Activated naive CD4-positive, alpha-beta T cell treated with anti-CD3 and anti-CD28 coated beads for 36 hours (primary cell): ENCODE measurements at places on chromosomes 7 and 10.

- no peak for DNase-seq
- H3K27ac ChIP-seq: no peak overlapping the region
- peaks cover 9% of the 10 kb centered on the region for H3K36me3 ChIP-seq
- H3K4me3 ChIP-seq: no peak overlapping the region
Measured at GRCh38 chr10:60171436-60172013, 218.2 kb downstream of the ANK3 start.

DNA sequence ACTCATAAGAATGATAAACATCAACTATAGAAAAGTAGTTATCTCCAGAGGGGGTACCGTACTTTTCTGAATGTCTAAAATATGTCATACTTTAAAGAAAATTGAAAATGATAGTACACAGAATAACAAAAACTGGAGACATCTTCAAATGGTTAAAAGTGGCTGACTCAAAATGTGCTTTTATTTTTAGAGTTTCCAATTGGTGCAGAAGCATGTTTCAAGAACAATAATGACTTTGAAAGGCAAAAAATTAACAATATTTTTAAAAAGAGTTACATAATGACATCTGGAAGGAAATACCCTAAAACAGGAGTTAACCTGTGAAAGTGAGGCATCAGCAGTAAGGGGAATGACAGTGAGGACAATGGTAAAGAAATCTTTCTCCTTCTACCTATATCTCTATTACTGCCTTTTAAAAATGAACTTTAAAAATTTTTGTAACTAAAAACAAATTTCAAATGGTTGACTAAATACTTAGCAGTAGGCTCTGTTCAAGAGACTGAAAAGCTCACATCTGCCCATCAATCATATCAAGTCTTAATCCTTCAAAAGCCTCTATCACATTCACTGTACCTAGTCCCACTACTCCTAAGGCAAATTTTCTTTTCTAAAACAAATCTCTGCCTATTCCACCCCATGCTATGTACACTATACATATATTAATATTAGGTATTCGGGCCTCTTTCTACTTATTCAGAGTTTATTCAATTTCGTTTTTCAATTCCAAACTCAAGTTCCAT lies 3.0 kb downstream of the ASZ1 start:
- H3K4me3 ChIP-seq: no peak overlapping the region
- H3K27me3 ChIP-seq: no peaks in the 10 kb centered on the region
- no peak for DNase-seq
- no peak overlapping the region for H3K27ac ChIP-seq
- H3K4me1 ChIP-seq: no peaks in the 10 kb centered on the region

DNA sequence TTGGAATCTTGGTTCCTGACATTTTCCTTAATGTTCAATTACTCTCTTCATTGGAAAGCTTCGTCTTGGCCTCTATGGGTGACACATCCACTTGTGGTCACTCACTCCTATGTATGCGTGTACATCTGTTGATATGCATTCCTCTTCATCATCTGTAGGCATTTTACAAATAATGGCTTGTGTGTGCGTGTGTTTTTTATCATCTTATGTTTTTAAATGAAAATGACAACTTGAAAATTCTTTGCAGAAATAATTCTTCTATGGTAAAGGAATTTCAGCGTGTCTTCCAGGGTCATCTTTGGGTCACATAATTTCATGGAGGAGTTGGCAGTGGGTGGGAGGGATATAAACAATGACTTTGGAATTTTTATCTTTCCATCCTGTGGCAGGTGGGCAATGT lies 925.1 kb downstream of the LRMDA start:
- no peak overlapping the region for H3K27ac ChIP-seq
- H3K36me3 ChIP-seq: no peaks in the 10 kb centered on the region
- no peaks in the 10 kb centered on the region for H3K4me1 ChIP-seq
- no peaks in the 10 kb centered on the region for H3K27me3 ChIP-seq
- no peak for DNase-seq
- no peak overlapping the region for H3K4me3 ChIP-seq

GRCh38 chr10:28326516-28327490 lies 23.9 kb upstream of the MPP7 start:
- no peak for DNase-seq
- H3K4me1 ChIP-seq: peaks cover 46% of the 10 kb centered on the region
- no peak overlapping the region for H3K27ac ChIP-seq
- H3K4me3 ChIP-seq: peak overlapping the region; percentile 37
- H3K27me3 ChIP-seq: no peaks in the 10 kb centered on the region

DNA sequence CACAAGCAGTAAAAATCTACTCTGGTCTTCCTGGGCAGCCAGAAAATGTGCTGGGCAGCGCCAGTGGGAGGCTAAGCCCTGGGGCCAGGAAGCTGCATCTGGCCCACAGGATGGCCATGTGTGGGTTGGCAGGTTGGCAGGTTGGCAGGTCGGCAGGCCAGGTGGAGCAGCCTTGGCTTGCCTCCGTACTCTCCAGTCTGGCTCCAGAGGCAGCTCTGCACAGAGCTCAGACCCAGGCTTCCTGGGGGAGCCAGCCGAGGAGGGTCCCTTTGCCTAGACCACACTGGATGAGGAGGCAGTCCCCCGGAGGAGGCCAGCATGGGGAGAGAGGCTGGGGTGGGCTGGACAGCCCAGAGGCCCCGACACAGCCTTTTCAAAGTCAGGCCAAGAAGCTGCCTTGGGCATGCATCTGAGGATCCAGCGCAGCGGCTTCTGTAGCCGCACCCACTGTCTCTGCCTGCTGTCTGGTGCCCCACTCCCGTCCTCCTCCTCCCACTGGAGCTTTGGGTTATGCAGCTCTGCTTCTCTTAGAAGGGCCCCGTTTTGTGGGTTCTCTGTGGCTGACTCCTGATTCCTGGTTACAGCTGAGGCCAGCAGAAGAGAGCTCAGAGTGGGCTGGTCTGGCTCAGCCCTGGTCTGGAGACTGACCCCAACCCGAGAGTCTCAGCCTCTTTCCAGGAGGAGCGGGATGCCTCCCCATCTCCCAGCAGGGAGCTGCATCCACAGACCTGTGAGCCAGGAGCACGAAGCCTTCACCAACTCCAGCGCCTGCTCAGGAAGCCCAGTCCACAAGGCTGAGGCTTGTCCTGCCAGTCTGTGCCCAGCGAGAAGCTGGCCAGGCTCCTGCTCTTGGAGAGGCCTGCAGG lies 44.6 kb downstream of the CFAP46 start:
- no peaks in the 10 kb centered on the region for H3K36me3 ChIP-seq
- no peak for DNase-seq
- H3K4me1 ChIP-seq: no peaks in the 10 kb centered on the region
- H3K27ac ChIP-seq: no peak overlapping the region
- peaks cover 11% of the 10 kb centered on the region for H3K27me3 ChIP-seq

DNA sequence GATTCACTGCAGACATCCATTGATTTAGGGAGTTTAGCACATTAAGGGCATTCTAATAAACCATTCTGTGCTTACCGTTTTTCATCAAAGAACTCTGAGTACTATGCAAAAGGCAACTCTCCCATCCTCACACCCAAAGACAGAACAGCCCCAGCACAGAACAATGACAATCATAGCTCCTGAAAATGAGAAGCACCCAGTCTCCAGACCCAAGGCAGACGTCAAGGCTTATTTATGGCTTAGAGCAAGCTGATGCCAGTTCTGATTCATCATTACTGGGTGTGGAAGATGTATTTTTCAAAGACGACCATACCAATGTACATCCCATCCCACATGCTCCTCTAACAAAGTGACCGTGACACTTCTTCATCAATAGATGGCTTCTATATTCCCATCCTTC lies 67.6 kb downstream of the OSBPL3 start:
- H3K4me1 ChIP-seq: peaks cover 74% of the 10 kb centered on the region
- no peaks in the 10 kb centered on the region for H3K27me3 ChIP-seq
- no peak overlapping the region for H3K4me3 ChIP-seq

DNA sequence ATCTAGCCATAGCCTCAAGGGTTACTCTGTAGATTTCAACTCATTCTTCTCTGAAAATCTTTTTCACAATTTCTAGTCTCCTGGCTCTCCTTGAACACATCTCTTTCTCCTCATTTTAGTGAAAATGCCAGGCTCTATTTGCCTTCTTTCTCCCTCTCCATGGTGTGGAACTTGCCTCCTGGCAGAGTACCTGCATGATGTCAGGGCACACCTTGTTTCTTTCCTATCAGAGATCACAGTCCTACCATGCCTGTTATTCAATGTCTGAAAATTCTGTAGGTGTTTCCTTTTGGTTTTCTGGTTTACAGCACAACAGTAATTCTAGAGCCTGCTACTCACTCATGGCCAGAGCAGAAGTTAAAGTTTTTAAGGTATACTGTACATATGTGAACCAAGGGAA lies 237.8 kb downstream of the ADK start:
- no peak for DNase-seq
- no peaks in the 10 kb centered on the region for H3K27me3 ChIP-seq
- peaks cover 20% of the 10 kb centered on the region for H3K4me1 ChIP-seq
- H3K4me3 ChIP-seq: no peak overlapping the region
- no peak overlapping the region for H3K27ac ChIP-seq

DNA sequence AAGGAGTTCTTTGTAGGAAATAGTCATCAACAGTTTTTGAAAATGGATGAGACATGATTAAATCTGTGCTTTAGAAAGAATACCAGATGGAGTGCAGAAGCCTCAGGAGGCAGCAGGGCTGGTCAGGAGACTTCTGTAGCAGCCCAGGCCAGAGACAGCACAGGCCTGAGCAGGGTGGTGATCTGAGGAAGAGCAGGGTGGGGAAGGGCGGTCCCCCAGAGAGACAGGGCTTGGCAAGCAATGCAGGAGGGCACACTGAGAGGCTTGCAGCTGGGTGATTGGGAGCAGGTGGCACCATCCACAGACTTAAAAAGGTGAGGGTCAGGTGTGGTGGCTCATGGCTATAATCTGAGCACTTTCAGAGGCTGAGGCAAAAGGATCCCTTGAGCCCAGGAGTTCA lies 4.3 kb upstream of the SMKR1 start:
- DNase-seq: no peak
- peaks cover 7% of the 10 kb centered on the region for H3K4me1 ChIP-seq
- H3K27ac ChIP-seq: no peak overlapping the region
- no peak overlapping the region for H3K4me3 ChIP-seq

GRCh38 chr10:24344279-24344678 lies 135.3 kb downstream of the KIAA1217 start:
- H3K4me1 ChIP-seq: no peaks in the 10 kb centered on the region
- H3K27ac ChIP-seq: no peak overlapping the region
- no peak for DNase-seq
- H3K4me3 ChIP-seq: no peak overlapping the region
- no peaks in the 10 kb centered on the region for H3K36me3 ChIP-seq
- H3K27me3 ChIP-seq: peaks cover 8% of the 10 kb centered on the region

DNA sequence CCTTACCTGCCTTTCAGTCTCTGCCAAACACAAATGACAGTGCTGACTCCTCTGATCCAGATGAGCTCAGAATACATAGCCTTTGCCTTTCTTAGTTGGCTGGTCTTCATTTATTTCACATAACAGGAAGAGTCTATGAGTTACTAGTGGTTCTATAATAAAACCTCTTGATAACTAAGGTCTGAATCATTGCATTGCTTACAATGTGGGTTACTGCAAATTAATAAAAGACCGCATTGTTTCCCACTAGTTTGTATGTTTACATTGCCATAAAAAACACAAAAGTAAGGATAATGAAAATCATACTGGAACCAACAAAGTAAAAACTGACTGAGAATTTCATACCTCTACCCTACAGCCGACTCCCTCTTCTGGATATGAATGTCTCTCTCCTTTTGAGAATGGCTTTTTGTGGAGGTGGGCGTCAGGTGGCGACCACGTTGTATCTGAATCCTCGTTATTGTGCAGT lies 62.0 kb upstream of the AKR1E2 start:
- H3K27me3 ChIP-seq: peaks cover 9% of the 10 kb centered on the region
- H3K36me3 ChIP-seq: no peaks in the 10 kb centered on the region
- H3K4me3 ChIP-seq: no peak overlapping the region
- DNase-seq: no peak

DNA sequence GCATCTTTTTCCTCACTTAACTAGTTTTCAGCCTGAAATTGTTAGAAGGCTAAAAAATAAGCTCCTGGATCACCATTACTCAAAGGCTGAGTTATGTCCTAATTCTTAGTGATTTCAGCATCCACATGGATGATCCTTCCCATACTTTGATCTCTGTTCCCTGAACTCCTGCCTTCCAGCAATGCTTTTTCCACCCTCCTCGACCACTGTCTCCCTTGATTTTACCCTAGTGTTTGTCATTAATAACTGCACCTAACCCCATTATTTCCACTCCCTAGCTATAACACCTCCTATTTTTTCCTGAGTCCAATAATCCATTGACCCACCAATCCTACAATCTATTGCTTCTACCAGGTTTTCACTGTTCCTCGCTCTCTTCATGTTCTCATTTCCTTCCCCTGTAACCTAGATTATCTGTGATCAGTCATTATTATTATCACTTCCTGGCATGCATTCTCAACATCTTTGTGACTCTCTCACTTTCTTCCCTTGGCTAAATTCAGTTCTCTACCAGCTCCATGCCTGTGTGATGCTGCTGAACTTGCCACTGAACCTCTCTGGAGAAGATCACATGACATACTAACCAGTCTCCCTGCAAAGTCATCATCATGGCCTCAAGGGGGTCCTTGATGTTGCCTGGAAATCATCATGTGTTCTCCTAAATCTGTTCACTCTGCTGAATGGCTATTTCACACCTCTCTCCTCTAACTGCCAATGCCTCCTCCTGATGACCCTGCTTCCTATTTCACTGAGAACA lies 6.5 kb upstream of the CALU start:
- DNase-seq: no peak
- H3K27me3 ChIP-seq: peaks cover 4% of the 10 kb centered on the region
- no peak overlapping the region for H3K27ac ChIP-seq
- no peaks in the 10 kb centered on the region for H3K36me3 ChIP-seq
- H3K4me1 ChIP-seq: no peaks in the 10 kb centered on the region

- no peak overlapping the region for H3K27ac ChIP-seq
- no peaks in the 10 kb centered on the region for H3K36me3 ChIP-seq
- no peaks in the 10 kb centered on the region for H3K27me3 ChIP-seq
- no peaks in the 10 kb centered on the region for H3K4me1 ChIP-seq
Measured at GRCh38 chr7:12090757-12091221, 120.3 kb upstream of the TMEM106B start.

DNA sequence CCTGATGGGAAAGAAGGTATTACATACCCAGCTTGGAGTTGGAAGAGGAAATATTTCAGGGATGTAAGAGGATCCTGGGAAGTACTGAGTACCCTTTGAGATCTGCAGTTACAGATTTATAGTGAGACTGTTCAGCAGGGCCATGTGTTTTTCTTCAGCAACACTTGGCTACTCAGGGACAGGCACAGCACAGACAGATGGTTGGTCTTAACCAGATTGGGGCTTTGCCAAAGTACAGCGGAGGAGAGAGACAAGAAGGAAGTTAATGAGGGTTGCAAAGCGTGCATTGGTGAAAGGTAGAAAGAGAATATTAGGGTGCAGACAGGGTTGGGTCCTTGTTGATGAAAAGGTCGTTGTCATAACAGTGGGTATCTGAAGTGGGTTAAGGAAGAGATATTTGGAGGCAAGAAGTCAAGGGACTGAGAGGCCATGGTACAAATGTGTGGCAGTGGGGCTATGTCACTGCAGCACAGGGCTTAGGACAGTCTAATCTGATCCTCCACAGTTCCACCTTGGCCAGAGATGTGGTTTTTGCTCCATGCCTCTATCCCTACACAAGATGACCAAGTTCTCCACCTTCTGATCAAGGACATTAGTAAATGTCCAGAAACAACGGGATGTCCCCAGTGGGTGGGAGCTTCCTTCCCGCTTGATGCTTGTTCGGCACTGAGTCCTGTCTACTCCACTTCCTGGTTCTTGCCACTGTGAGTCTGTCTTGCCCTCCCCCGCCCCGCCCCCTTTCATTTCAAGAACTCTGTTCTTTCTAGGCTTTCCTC lies 18.9 kb upstream of the DNAJC1 start:
- peaks cover 3% of the 10 kb centered on the region for H3K27me3 ChIP-seq
- DNase-seq: peak; percentile 78
- H3K4me3 ChIP-seq: peak overlapping the region; percentile 65
- peaks cover 22% of the 10 kb centered on the region for H3K4me1 ChIP-seq

GRCh38 chr10:61486251-61486650 lies 33.1 kb upstream of the TMEM26 start:
- DNase-seq: no peak
- no peak overlapping the region for H3K27ac ChIP-seq
- no peaks in the 10 kb centered on the region for H3K36me3 ChIP-seq
- H3K4me3 ChIP-seq: no peak overlapping the region
